Kidney (tissue), 22 donors: ENCODE measurements at places on chromosomes 12 and 14. TPM values are rescaled to one million over a fixed set of nuclear protein-coding genes. Genes with fewer than 3 reads are reported as not detected.

The NOC4L gene
- 20.0 TPM for total RNA-seq

GRCh38 chr12:39807043-39807442 is 187.4 kb upstream of the ABCD2 start:
- no peak for DNase-seq
- no peaks in the 10 kb centered on the region for H3K36me3 ChIP-seq
- no peak overlapping the region for H3K4me3 ChIP-seq
- H3K27me3 ChIP-seq, result no peaks in the 10 kb centered on the region
- H3K27ac ChIP-seq, result no peak overlapping the region

The TMEM52B gene
- total RNA-seq, result 25.7 TPM

The MIP gene
- not detected for total RNA-seq

- no peaks in the 10 kb centered on the region for H3K27me3 ChIP-seq
- no peak for DNase-seq
- no peak overlapping the region for H3K4me3 ChIP-seq
- H3K36me3 ChIP-seq, result no peaks in the 10 kb centered on the region
- peaks cover 29% of the 10 kb centered on the region for H3K4me1 ChIP-seq
- H3K27ac ChIP-seq, result no peak overlapping the region
Observed at GRCh38 chr12:79883216-79883615, 51.7 kb downstream of the PPP1R12A start.
